ENCODE measurements at places on chromosomes 11 and 22.

GRCh38 chr11:33892906-33893594 is 1.2 kb upstream of the LMO2 start:
- no peak for DNase-seq

DNA sequence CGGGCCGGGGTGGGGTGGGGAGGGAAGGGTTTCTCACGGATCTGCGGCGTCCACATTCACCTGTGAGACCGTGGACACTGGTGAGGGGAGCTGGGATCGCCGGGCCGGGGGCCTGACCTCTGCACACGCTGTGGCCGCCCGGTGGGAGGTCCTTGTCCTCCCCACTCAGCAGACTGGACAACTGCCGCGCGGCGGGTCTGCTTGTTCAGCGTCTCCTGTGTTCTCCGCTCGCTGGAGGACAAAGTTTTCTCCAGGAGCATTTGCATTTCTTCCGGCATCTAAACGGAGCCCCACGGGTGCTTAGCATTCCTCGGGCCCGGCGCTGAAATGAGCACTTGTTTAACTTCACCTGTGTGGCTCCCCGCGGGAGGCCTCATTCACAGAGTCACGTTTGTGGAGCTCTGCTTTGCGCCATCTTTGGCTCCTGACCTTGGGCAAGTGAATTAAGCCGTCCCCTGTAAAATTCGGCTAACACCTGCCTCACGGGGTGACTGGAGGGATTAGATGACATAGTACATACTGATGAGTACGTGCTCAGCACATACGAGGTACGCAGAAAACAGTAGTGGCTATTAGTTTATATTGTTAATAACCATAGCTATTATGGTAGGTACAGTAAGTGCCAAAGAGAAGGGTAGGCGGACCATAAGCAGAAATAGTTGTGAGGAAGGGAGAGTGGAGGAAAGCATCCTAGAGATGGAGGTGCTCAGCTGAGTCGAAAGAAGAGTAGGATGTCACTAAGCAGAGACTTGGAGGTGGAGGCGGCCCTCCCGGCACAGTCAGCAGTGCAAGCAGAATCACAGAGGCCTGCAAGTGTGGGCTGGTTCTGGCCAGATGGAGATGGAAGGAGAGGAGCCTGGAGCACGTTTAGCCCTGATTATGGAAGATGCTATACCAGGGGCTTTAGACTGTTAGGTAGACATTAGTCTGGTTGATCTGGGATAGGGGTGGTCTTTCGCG is 885 bp downstream of the TRMU start:
- no peak for DNase-seq

- DNase-seq: no peak
Observed at GRCh38 chr11:134120143-134120850, 51.4 kb downstream of the JAM3 start.

DNA sequence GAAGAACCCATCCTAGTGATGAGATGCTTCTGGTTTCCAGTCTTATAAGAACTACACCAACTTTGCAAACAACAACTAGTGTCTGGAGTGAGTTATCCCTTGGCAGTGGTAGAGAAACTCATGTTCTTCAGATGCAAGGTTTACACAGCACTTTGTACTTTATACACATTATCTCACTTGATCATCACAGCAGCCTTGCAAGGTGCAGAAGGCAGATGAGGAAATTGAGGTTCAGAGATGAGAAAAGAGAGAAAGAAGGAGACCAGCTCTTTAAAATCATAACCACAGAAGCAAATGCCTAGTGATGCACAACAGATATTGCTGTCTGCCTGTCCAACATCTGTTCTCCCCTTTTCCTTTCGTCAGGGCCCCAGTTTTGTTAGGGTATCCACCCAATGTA is 16.7 kb upstream of the CD44 start:
- no peak for DNase-seq

All from T-cell (primary cell).